SK-MEL-5 (cell line): ENCODE measurements at places on chromosomes 3 and 15.

DNA sequence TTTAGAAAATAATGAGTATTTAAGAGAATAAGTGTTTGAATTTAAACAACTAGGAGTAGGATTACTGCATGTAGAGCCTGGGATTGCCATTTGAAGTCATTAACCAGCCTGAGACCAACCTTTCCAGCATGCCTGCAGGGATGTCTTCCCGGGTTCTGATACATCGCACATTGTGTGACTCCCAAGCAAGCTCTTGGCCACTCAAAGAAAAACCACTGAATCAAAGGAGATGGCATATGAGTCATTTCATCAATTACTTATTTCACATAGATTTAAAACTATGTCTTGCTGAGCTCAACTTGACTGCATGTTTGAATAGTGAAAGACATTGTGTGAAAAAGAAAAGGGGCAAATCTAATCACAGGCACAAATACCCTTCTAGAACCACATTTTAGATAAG lies 15.0 kb upstream of the THBS1 start:
- DNase-seq, result peak; percentile 32

DNA sequence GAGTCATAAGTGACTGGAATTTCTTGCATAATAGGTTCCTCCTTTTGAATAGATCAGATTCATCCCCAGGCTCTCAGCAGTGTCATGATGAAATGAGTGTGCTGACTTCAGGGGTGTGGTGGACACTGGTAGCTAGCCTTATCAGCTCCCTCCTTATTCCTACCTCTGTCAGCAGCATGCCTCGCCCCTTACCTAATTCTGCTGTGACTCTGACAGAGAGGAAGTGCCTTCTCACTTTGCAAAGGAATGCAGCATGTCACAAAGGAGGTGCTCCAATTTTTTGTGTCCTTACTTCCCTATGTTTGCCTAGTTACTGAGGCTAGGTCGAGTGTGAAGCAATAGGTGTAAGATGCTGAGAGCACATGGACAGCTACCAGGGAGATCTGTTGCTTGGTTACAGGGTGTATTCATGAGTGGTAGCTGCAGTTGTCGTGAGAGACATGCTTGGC lies 90.6 kb downstream of the TNFAIP8L3 start:
- peak; percentile 4 for DNase-seq

DNA sequence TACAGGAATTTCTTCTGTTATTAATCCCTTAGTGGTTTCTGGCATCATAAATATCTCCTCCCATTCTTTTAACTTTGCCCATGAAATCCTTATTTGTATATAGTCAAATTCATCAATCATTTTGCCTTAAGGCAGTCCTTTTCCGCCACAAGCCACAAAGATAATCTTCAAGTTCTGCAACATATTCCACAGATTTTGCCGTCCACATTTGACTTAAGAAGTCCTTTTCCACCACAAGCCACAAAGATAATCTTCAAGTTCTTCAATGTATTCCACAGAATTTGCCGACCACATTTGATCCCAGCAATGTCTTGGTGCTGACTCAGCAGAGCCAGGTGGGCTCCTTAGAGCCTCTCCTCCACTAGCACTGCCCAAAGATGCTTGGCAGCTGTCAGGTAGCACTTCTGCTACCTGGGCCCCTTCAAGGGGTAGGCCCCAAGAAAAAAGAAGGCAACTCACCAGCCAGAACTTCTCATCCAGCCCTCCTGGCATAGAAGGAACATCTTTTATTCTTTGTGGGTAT lies 35.0 kb downstream of the SEC22C start:
- no peak for DNase-seq

DNA sequence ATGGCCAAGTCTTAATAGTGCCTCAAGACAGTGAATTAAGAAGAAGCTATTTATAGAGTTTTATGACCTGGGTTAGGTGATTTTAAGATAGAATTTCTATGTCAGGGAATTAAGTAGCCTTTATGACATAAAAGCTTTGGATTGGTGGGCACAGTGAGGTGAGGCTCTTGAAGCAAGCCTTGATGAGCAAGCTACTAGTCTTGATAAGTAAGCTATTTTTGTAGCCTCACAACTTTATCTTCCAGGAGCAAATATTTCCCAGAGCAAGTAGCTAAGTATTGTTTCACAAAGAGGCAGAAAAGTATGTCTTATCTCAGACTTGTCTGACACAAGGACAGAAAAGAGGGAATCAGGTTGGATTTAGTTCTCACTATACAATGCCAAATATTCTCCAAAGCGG lies 491.7 kb upstream of the RASGRP1 start:
- DNase-seq, result no peak

DNA sequence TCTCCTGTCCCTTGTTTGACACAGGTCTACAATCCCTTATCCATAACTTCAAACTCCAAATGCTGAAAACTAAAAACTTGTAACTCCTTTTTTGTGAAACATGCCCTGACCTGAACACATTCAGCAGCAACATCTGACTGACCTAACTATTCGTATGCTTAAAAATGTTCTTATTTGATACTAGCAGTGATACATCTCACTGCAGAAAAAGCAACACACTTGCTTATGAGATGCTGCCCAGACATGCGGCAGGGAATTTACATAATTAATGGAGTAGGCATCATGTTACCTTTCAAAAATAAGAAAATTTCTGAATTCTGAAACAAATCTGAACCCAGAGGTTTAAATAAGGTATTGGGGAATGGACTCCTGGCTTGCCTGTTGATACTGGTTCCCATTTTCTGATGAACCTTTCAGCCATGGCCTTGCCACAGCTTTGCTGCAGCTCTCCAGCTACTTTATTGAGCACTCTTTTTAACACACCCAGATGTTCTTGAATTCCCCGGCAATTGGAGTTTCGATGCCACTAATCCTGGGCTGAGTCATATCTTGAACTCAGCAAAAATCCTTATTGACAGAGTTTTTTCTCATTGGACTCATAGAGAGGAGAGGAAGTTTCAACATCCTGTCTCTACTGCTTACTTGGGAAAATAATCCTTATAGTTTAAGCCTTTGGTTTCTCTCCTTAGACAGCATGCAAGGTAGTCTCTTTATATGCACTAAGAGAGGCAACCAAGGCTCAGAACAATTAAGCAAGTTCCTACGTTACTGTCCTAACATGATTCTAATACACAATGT lies 296.6 kb upstream of the LMCD1 start:
- no peak for DNase-seq

DNA sequence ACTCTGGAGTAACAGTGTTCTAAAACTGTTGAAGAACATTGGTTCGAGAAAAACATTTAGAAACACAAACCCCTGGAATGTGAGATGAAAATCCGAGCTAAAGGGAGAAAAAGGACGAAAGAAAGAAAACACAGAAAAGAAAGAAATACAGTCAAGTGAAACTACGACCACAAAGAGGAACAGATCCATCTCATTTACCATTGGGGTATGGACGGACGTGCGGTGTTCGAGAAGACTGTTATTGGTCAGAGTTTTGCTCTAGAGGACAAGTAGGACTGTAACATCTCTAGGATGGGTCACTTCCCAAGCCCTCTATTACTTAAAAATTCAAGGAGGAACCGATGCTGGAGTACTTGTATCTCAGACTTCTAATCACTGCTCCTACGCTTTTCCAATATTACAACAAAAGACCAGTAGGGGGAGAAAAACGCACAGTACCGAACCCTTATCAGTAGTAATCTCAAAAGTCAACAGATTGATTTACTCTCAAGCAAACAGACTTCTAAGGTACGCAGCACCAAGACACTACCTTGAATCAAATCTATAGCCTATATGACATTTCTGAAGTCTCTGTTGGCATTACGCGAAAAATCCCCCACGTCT lies 1.1 kb upstream of the PIK3CA start:
- DNase-seq, result peak; percentile 85

DNA sequence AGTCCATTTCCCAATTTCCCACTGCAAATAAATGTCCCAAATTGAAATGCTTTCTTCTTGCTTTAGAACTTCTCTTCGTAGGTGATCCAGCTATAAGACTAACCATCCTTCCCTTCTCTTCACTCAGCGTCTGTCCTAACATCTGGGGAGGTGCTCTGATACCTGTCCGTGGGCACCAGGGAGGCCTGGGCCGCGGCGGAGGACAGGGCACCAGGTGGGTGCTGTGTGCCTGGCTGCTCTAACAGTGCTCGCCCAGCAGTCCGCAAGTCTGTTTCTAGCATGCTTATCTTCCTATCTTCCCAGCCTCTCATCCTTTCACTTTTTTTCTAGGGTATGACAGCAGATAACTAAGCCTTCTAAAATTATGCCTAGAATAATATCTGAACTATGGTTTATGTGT lies 37.3 kb downstream of the NKIRAS1 start:
- DNase-seq, result no peak

GRCh38 chr3:112032098-112032731 lies 2.3 kb upstream of the TMPRSS7 start:
- no peak for DNase-seq

GRCh38 chr3:191065181-191065805 lies 133.7 kb upstream of the OSTN start:
- no peak for DNase-seq

GRCh38 chr3:49976942-49977341 lies 37.0 kb downstream of the RBM6 start:
- DNase-seq, result no peak

- peak; percentile 12 for DNase-seq
Observed at GRCh38 chr15:72521682-72522081, 47.6 kb downstream of the ARIH1 start.

GRCh38 chr3:142104763-142105162 lies 44.6 kb downstream of the TFDP2 start:
- DNase-seq, result no peak

DNA sequence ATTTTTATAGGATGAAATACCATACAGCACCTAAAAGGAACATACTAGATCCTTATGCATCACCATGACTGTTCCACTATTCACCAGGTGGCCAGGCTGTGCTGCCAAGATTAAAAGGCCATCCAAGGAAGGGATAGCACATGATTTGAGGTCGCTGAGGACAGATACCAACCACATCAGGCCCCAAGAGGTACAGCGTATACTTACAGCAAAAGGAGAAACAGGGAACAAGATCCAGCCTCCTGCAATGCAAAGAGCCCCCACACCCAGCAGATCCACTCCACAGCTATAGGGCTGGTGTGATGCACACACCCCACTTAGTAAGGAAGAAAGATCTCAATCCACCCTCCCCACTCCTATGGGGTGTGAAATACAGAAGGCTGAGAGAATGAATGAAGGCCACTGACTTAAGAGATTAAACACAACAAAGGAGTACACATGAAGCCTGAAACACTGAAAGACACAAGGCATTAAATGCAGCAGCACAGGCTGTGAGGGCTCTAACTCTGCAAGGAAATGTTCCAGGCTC lies 32.0 kb upstream of the ZNF445 start:
- DNase-seq, result peak; percentile 23

DNA sequence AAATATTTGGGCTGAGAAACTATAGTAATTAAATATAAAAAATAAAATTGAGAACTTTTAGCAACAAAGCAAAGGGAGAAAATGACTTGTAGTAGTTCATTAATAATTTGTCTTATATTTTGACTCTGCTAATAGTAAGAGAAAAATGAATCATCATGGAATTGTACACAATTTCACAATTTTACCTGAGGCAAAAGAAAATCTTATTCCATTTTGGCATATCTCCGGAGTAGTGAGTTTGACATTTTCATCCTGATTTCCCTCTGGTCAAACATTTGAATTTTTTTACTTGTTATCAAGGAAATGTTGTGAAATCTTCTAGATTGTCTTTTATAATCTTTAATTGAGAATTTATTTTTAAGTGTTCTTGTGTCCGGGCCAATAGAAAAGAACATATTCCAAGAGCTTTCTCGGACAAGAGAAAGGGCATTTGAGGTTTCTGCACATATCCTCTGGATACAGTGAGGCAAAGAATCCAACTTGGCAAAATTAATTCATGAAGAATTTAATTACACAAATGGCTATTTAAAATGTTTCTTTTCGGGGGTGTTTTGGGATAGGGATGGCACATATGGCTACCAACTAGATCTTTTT lies 89.3 kb upstream of the IGSF10 start:
- no peak for DNase-seq

DNA sequence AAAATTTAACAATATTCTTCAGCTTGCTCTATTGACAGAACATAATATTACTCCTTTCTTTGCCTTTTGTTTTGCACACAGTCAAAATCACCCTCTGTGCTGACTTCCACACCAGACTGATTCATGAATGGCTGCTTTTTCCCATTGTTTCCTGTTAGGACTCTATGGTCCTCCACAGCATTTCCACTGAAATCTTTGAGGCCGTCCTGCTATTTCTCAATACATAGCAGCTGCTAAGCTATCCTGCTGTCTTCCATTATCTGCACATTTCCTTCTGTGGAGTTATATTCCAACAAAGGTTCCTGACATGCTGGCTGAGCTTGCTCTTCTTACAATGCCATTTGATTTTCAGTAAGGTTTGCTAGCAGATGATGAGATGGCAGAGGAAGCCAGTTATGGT lies 153.3 kb downstream of the EPHA3 start:
- DNase-seq, result peak; percentile 52

GRCh38 chr3:66592016-66592761 lies 91.4 kb upstream of the LRIG1 start:
- no peak for DNase-seq

- no peak for DNase-seq
Observed at GRCh38 chr3:56689303-56689702, 6.2 kb upstream of the TASOR start.

- no peak for DNase-seq
Observed at GRCh38 chr3:126865736-126866135, 117.2 kb upstream of the PLXNA1 start.

GRCh38 chr15:48175126-48175525 lies 3.0 kb downstream of the MYEF2 start:
- no peak for DNase-seq

DNA sequence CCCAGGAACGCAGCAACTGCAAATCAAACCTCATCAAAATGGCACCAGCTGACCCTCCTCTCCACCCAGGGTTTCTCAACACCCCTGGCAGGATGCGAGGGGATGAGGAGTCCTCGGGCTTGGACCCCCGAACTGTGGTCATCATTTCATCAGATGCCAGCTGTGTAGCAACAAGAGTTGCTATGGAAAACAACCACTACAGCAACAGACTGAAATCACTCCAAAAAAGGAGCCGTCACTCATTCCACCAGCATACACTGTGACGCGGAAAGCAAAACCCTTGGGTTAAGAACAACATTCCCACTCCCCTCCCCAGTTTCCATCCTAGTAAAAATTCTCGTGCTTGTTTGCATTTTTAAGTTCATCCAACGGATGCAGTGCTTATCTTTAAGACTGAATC lies 40.1 kb downstream of the VGLL4 start:
- no peak for DNase-seq

GRCh38 chr3:100525753-100526612 lies 33.6 kb downstream of the TMEM45A start:
- DNase-seq, result peak; percentile 94

DNA sequence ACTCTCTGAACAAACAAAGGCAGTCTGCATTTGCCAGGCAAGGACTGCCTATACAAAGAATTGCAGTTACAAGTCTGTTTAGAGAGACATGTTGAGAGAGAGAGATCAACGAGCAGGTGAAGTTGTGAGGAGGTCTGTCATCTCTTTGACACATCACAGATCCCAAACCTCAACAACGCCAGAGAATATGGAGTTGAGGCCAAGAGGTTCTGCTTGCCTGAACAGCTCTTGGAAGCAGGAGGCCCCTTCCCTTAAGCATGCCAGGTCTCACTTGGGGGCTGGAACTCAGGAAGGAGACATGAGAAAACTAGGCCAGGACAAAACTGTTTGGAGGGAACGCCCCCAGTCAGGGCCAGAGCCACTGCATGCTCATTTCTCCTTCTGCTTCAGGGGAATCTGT lies 22.3 kb upstream of the MUSTN1 start:
- DNase-seq, result no peak

GRCh38 chr15:69881766-69882165 lies 216.0 kb downstream of the TLE3 start:
- DNase-seq, result no peak

- no peak for DNase-seq
Observed at GRCh38 chr3:177374323-177374722, 177.0 kb upstream of the TBL1XR1 start.

GRCh38 chr3:97291901-97292300 lies 472.7 kb upstream of the ARL6 start:
- no peak for DNase-seq
